Effector CD4-positive, alpha-beta T cell (primary cell): ENCODE measurements at places on chromosomes 2 and 18.

GRCh38 chr2:216960671-216961268, 100.9 kb upstream of the TNP1 start:
- DNase-seq: no peak

DNA sequence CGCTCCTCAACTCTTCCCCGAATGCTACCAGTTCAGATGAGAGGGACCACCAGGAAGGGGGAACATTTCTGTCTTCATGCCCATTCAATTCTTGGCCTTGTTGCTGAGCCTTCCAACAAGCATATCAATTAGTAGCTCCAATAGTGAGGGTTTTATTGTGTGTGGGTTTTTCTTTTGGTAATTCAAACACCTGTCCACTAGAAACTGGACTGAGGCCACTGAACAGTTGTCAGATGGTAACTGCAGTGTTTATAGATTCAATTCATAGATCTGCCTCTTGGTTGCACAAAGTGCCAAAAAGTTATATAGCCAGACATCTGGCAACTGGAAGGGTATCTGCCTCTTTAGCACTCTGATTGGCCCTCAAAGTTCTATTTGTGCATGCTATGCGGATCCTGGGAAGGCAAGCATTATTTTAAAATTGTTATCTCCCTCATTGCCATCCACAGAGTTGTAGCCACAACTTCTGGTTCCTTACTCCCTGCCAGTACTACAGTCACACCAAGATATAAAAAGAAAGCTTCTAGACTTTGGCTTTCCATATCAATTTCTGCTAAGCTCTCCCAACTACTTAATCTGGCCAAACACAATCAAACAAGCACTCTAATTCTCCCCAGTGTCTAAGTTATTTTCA, 83.3 kb upstream of the ZNF521 start:
- no peak for DNase-seq

GRCh38 chr2:20737505-20737904, 70.6 kb downstream of the GDF7 start:
- no peak for DNase-seq

GRCh38 chr18:23421277-23421676, 31.8 kb upstream of the RIOK3 start:
- DNase-seq: no peak

DNA sequence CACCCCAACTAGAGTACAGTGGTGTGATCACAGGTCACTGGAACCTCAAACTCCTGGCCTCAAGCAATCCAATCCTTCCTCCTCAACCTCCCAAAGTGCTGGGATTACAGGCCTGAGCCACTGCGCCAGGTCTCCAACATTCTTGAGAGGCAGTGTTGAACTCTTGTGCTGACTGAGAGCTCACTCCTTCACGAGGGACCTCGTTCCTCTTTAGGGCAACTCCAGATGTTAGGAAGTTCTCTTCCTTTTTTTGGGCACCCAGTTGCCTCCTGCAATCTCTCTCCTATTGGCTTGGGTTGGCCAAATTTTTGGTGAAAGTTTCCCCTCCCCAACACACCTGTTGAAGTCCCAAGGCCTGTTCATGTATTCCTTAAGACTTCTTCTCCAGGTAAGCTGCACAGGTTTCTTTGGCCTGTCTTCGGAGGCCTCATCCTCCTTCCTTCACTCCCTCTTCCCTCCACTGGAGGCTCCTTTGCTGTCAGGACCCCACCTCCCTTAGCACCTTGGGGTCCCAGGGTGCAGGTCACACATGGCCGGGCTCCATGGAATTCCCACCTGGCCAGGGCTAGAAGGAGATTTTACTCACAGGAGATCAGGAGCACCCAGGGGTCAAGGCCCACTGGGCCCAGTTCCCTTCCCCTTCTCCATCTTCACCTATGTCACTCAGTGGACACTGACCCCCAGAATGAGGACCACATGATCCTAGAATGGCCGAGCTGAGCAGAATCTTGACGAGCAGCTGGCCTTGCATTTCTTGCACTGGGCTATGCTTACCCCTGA, 94.6 kb upstream of the SMAD2 start:
- DNase-seq: no peak
